SJSA1 (cell line): ENCODE measurements at places on chromosomes 13 and 19.

GRCh38 chr13:33285420-33286124 lies at the start of gene STARD13:
Gene STARD13, minus strand, starts transcription at chr13:33285755. Its CDS starts 117 bp downstream, at chr13:33285638.
- peak; percentile 96 for DNase-seq

GRCh38 chr13:27634231-27634630 lies 12.5 kb downstream of the POLR1D start:
- no peak for DNase-seq

- DNase-seq = no peak
These were observed 24.3 kb upstream of the EEF1AKMT1 start for GRCh38 chr13:20798027-20798426.

- DNase-seq = no peak
These were observed 49.6 kb downstream of the THSD1 start for GRCh38 chr13:52356327-52356726.

- DNase-seq = no peak
These were observed 247.3 kb downstream of the MTUS2 start for GRCh38 chr13:29067306-29067945.

DNA sequence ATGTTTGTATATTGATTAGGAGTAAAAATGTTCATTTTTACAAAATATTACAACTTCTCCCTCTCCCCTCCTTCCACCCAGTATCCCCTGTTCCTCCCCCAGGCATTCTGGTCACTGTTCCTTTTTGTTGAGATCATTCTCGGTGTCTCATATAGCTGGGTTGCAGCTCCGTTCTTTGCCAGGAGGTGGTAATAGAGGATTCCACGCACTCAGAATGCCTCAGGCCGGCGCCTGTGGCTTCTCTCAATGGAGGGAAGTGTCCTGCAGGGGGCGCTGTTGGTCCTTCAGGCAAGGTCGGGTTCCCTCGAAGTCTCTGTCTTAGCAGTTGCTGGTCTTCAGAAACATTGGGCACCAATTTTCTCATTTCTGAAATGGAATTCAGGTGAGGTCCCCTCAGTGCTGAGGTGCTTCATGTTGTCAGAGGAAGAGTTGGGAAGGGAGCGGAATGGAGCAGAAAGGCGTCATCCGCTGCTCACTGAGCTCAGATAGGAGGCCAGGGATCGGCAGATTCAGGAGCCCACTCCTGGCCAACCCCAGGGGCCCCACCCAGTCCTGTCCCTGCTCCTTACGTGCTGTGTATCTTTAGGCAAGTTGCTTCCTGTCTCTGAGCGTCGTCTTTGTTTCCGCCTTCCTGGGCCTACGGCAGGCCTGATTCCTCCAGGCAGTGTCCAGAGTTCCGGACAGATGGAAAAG lies 10.3 kb upstream of the GARIN5A start:
- no peak for DNase-seq
